Caudate nucleus (tissue), 63 donors: ENCODE measurements at places on chromosomes 1 and 21.
A peak's percentile ranks its signal among the peaks of the same experiment; 100 is the strongest.

DNA sequence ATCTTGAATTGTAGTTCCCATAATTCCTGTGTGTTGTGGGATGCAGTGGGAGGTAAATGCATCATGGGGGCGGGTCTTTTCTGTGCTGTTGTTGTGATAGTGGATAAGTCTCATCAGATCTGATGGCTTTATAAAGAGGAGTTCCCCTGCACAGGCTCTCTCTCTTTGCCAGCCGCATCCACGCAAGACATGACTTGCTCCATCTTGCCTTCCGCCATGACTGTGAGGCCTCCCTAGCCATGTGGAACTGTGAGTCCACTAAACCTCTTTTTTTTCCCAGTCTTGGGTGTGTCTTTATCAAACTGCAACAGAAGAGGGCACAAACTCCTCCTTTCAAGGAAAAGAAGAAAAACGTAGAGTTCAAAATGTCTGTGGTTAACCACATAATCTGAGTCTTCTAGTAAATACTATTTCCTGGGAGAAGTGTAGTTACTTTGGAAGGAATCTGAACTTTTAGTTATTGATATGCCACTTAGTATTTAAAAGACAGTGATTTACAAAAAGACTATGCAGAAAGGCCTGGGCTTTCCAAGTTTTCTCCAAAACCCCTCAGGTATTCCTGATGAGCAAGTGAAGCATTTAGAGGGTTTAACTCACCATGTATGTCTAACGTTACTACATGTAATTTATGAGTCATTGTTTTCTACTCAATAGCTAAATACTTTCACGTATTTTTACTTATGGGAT is 10.0 kb downstream of the ADAMTS1 start:
- no peak for DNase-seq

- peak; percentile 19 for DNase-seq
These were observed 64.2 kb downstream of the TCP10L start for GRCh38 chr21:32520875-32521735.

GRCh38 chr1:77039111-77039510 is 171.8 kb downstream of the ST6GALNAC5 start:
- no peak for DNase-seq

GRCh38 chr1:160129046-160129445 is 13.5 kb downstream of the ATP1A2 start:
- DNase-seq = no peak

GRCh38 chr1:10208537-10208936 is 1.8 kb upstream of the KIF1B start:
- DNase-seq = no peak

DNA sequence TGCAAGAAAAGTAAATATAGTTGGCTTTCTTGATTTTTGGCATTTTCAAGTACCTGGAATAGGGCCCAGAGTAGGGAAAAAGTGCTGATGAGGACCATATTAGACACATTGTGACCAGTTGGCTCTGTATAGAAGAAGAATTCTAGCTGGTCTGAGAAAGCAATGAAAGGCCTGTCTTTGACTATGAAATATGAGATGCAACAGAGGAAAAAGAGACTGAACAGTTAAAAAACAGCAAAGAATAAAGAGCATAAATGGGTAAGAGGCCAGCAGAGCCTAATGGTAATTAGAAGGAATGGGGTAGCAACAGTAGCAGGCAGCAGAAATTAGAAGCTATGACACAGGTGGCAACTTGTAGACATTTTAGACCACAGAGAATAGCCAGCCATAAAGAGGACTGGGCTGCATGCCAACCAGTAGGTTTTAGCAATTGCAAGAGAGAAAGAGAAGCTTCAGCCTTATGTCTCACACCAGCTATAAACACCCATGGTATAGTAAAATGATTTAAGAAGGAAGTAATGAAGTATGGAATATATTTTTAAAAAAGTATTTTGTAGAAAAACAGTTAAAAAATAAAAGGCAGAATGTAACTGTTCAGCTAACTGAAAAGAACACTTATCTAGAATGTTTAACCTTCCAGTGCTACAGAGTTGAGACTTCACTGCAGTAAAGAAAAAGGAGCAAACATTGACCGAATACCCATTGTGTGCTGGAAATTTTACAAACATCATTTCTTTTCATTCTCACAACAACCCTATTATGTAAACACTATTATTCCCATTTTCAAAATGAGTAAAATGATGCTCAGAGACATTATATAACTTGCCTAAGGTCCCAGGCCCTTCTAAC is 114.1 kb downstream of the LHX4 start:
- DNase-seq = no peak

DNA sequence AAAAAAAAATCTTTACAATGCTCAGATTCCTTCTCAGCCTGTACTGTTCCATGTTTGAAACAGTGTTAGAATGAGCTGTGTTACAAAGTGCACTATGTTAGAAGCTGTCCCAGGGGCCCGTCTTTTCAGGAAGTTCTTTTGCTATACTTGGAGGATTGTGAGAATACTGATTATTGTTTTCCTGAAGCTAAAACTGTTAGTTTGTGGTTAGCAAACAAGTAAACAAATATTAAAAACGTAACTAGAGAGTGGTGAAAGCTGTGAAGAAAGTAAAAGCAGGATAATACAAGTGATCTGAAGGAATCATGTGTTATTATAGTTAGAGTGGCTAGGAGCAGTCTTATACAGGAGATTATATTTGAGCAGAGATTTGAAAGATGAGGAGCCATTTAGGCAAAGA is 35.6 kb downstream of the CAMSAP2 start:
- no peak for DNase-seq

DNA sequence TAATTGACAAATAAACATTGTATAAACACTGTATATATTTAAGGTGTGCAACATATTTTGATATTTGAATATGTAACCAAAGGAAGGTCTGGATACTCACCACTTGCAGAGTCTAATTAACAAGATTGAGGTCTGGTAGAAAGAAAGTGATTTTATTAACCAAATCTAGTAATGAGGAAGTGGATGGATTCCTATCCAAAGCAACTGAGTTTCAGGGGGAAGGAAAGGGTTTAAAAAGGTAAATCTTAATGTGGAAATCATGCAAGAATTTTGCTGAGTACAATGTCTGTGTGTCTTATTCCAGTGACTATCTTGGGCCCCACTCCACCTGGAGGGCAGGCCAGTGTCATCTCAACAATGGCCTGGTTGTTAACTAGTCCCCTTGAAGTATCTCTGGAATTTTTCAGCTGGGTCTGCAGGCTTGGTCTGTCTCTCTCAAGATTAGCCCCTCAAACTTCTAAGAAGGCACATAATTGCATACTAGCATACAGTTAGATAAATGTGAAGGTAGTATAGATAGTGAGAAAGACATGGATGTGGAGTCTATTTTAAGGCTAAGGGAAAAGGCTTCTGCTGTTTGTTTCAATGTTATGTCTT is 262.7 kb upstream of the RGS18 start:
- no peak for DNase-seq

- no peak for DNase-seq
These were observed 63.5 kb downstream of the DNTTIP2 start for GRCh38 chr1:93815366-93816110.

DNA sequence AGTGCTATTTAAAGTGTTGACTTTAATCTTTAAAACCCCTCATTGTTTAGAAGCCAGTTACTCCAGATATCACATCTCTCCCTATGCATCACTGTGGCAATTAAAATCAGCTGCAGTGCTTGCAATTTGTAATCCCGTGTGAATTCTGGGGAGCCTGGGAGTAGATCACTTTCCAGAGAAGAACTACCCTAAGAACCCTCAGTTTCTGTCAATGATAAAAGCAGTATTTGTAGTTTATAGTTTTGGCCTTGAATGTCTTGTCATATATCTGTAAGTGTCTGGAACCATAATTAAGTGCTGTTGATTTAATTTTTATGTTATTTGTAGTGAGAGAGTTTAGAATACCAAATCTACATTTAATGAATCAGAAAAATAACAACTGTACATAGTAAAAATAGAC is 5.5 kb upstream of the SPAG17 start:
- DNase-seq = no peak

DNA sequence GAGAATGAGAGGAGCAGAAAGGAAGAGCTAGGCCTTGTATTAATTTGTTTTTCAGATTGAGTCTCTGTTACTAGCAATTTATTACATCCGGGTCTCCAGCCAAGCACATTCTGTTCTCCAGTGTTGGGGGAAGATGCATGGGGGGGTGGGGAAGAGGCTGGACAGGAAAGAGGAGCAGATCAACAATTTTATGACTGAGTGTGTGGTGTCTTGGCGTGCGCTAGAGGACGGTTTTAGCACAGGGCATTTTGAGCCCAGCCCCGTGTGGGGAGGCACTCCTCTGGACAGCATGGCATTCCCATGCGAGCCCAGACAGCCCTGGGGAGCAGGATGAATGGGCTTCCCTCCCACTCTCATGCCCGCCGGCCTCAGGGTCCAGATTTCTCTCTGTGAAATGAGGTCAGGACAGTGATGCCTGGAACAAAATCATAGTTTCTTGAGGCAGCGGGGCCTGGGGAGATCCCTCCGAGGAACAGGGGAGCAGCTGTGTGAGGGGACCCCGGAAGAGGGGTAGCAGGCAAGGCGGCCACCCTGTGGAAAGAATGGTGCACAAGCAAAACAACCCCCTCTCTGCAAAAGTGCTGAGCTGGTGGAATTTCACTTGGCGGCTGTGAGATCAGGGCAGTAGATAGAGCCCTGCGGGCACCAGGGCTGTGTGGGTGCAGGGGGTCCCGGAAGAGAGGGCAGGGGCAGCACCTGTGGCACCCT is 16.3 kb downstream of the SOX13 start:
- no peak for DNase-seq

DNA sequence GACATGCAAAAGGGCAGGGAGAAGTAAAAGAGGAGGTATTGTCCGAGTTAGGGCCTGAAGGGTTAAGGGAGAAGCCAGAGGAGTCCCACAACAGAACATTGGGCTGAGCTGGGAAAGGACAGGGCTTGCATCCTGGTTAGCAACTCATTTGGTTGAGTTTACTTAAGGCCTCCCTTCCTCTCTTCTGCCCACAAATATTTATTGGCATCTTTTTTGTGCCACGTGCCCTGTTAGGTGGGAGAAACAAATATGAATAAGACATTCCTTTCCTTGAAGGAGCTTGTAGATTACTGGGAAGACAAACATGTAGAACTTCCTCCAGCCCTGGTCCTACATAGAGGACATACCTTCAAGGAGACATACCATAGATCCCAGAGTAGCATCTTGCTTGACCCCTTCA is 53.0 kb upstream of the PRELP start:
- DNase-seq = no peak

- DNase-seq = no peak
These were observed 41.6 kb downstream of the PCNX2 start for GRCh38 chr1:233253832-233254331.

DNA sequence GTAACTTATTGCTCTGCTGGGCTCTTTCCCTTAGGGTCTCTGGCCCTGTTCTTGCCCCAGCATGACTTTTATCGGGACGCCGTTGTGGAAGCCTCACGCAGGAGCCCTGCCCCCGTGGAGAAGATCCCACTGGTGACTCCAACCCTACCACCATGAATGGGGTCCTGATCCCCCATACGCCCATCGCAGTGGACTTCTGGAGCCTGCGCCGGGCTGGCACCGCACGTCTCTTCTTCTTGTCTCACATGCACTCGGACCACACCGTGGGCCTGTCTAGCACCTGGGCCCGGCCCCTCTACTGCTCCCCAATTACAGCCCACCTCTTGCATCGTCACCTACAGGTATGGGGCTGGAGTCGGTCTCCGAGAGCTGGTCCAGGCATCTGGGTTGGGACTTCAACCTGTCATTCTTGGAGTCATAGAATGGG is 322 bp downstream of the DCLRE1B start:
- no peak for DNase-seq
